ENCODE measurements at places on chromosomes 16 and 17.
A peak's percentile ranks its signal among the peaks of the same experiment; 100 is the strongest.

- DNase-seq: no peak
Measured at GRCh38 chr16:28191364-28191960, 20.3 kb downstream of the XPO6 start.

- DNase-seq: no peak
Measured at GRCh38 chr17:50558941-50559614, 1.4 kb upstream of the CACNA1G start.

GRCh38 chr16:5438591-5438990 lies 341.0 kb upstream of the EEF2KMT start:
- DNase-seq: no peak

- DNase-seq: peak; percentile 75
Measured at GRCh38 chr17:58487589-58488427, at the start of gene HSF5. TSS of gene HSF5 (minus strand) at chr17:58488408. CDS start at chr17:58488274, 134 bp downstream.

- DNase-seq: no peak
Measured at GRCh38 chr17:78793968-78794367, 11.9 kb upstream of the CYTH1 start.

- DNase-seq: no peak
Measured at GRCh38 chr17:39036009-39036408, 68.8 kb upstream of the FBXO47 start.

- no peak for DNase-seq
Measured at GRCh38 chr17:376936-377863, 24.6 kb upstream of the RPH3AL start.

DNA sequence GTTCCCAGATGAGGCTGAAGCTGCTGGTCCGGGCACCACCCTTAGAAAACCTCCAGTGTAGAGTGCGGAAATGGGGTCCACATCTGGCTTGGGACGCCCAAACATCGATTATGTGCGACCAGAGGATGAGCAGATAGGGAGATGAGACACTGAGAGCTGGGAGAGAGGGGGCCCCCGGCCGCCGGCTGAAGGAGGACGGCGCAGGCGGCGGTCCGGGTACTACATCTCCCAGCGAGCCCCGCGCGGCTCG lies 182 bp upstream of the SPECC1 start:
- DNase-seq: no peak

GRCh38 chr17:55383771-55384642 lies 37.6 kb downstream of the MMD start:
- no peak for DNase-seq

- DNase-seq: no peak
Measured at GRCh38 chr16:1631931-1632637, 19.9 kb downstream of the CRAMP1 start.

- peak; percentile 91 for DNase-seq
Measured at GRCh38 chr17:7308625-7309433, 1.4 kb downstream of the EIF5A start.

DNA sequence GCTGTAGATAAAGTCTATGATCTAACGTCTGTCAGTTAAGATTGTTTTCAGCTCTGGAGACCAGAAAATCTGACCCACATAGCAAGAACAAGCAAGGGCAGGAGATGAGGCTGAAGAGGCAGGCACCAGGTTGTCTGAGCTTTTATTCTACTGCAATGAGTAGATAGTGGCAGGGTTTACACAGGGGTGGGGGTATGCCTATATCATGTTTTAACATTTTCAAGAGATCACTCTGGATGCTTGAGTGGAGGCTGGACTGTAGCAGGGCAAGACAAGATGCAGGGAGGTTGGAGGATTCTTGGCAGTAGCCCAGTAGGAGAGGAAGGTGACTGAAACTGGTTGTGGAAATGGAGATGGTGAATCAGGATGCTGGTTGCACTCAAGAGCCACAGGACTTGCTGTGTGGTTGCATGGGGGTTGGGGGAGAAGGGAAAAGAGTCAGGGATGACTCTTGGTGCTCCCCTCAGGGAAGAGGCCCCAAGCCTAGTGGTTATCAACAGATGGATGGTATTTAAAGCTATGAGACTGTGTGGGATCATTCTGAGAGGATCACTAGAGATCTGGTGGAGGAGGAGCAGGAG lies 143.1 kb upstream of the KCNJ18 start:
- no peak for DNase-seq

- peak; percentile 79 for DNase-seq
Measured at GRCh38 chr17:2828397-2829038, 32.3 kb downstream of the RAP1GAP2 start.
